ENCODE measurements at places on chromosomes 3 and 15.

DNA sequence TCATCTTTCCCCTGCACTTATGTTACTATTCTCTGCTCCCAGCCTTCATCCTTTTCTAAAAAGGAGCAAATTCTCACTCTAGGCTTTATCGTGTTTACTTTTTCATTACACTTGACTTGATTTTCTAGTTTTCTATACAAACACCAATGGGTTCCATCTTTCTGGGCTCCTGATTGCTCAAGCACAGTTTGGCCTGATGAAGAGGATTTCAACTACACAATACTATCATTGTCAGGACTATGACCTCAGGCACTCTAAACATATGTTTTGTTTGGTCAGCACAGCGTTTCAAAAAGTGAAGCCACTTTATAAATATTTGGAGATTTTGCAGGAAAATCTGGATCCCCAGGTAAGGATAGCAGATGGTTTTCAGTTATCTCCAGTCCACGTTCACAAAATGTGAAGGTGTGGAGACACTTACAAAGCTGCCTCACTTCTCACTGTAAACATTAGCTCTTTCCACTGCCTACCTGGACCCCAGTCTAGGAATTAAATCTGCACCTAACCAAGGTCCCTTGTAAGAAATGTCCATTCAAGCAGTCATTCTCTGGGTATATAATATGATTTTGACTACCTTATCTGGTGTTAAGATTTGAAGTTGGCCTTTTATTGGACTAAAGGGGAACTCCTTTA is 86.2 kb downstream of the TGFBR2 start:
- no peak for DNase-seq

GRCh38 chr3:127774647-127775046 is 47.7 kb downstream of the MGLL start:
- peak; percentile 24 for DNase-seq

DNA sequence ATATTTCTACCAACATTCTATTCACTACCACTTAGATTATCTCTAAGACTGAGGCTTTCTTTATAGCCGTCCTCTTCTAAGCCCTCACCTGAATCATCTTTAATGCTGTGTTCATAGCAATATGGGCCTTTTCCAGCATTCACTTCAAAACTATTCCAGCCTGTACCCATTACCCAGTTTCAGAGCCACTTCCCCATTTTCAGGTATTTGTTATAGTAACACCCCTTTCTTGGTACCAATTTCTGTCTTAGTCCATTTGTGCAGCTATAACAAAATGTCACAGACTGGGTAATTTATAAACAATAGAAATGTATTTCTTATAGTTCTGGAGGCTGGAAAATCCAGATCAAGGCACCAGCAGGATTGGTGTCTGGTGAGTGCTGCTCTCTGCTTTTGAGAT is 45.7 kb downstream of the REC114 start:
- no peak for DNase-seq

- peak; percentile 79 for DNase-seq
Observed at GRCh38 chr3:165206454-165207266, 10.5 kb upstream of the SLITRK3 start.

DNA sequence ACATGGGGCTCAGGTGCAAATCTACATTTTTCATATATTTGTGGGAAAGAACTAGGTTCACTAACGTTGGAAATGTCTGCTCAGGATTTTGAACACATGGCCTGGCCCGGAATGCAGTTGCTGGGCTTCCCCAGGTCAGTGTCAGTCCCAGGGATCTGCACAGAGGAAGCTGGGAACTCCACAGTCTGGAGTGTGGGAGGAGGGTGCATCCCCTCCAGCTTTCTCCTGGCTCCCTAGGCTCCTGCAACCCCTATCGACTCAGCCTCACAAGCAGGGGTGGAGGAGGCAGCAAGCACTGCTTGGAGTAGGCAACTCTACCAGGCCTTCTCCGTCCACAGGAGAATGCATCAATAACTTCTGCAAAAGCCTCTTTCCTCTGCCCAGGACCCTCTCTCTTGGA is 30.1 kb upstream of the HCN4 start:
- no peak for DNase-seq

- no peak for DNase-seq
Observed at GRCh38 chr15:48040166-48040817, 80.5 kb upstream of the SLC24A5 start.

DNA sequence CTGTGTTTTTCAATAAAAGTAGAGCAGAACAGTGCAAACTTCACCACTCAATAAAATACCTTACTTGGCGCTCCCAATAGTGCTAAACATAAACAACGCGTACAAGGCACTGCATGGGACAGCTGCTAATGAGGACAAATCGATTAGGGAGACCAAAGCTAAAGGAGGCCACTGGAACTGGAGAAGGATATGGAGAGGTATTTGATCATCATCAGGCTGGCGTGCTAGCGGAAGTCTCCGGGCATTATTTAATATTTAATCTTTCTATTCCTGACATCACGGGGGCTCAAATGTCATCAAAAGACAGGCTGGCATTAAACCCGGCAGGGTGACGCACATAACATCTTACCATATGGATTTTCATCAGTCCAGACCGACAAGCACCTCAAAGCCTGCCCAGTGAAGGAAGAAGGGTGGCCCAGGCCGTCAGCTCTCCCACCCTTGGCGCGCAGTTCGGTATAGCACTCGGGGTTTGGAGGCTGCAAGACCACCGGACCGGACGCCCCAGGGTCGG is 604 bp downstream of the CCPG1 start:
- no peak for DNase-seq

DNA sequence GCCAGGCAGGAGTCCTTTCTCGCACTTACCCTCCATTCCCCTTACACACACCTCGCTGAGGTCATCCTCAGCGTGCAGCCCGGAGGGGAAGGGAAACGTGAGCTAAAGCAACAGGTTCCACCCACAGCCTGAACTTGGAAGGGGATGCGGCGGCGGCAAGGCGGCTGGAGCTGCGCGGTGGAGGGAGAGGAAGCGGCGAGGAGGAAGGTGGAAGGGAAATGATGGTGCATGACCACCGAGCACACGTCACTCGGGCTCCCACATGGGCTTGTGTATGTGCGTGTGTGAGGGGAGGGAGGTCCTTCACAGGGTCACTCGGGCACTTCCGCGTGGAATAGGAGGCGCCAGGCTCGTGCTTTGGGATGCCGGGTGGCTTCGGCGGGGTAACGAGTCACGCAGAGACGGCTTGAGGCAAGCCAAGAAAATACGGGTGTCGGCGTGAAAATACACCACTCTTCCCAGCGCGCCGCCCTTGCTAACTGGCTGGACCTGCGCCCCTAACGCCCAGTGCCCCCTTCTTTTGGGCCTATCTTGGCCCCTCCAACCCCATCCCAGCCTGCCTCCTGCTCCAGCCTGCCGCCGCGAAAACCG is 225.5 kb upstream of the IL12A start:
- DNase-seq: no peak
